ENCODE measurements at places on chromosomes 3 and 15.
A peak's percentile ranks its signal among the peaks of the same experiment; 100 is the strongest.

- no peak for DNase-seq
These were observed 32.9 kb upstream of the ACAD9 start for GRCh38 chr3:128846486-128846891.

- DNase-seq, result no peak
These were observed 237.2 kb downstream of the MBNL1 start for GRCh38 chr3:152505926-152506325.

GRCh38 chr3:55180936-55181535 is 253.2 kb upstream of the LRTM1 start:
- peak; percentile 7 for DNase-seq

GRCh38 chr3:177201700-177202397 is 4.6 kb upstream of the TBL1XR1 start:
- DNase-seq, result peak; percentile 79

GRCh38 chr15:93250950-93251349 is 161.9 kb upstream of the RGMA start:
- no peak for DNase-seq

GRCh38 chr15:83610901-83611685 is 42.8 kb upstream of the ADAMTSL3 start:
- no peak for DNase-seq

- peak; percentile 40 for DNase-seq
These were observed 753 bp downstream of the PLCH1 start for GRCh38 chr3:155744010-155744625.

GRCh38 chr3:8800016-8800415 is 30.6 kb upstream of the OXTR start:
- no peak for DNase-seq

DNA sequence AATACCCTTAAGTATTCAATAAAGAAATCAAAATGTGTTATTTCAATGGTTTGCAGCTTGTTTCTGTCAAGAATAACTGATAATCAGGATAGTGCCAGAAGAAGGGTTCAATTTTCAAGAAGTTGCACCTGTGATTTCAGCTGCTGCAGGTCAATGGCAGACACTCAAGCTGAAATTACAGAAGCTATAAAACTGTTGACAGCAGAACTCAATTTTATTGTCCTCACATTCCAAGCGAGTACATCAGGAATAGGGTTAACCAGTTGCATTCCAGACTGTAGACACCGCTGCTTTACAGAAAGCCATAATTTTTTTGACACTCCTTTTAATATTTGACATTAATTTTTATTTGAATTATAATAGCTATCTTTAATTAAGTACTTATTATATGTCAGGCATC is 364.1 kb downstream of the CGGBP1 start:
- DNase-seq, result no peak

DNA sequence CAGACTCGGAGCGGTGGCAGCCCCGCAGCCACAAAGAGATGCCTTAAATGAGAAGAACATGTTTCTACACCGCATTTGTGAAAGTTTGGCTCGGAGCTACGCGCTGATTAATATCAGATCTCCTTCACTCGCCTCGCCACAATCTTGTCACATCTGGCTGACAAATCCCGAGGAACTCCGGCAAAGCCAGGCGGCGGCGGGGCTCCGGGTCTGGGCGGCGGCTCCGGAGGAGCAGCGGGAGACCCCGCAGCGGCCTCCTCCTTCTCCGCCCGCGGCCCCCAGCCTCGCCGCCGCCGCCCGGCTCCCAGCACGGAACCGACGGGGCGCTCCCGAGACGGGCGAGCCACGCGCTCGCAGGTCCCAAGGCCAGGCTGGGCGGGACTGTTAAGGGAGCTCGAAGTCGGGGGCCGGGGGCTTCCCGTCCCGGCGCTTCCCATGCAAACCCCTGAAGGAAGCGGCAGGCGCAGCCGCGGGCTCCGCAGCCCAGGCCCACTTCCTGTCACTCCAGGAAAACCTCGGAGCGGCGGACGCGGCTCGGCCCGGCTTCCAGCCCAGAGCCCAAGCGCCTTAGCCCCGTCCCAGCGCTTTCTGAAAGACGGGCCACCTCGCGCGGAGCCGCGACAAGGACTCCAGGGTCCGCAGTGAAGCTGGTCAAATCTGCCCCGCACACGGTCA is 1.2 kb downstream of the BNC1 start:
- no peak for DNase-seq

DNA sequence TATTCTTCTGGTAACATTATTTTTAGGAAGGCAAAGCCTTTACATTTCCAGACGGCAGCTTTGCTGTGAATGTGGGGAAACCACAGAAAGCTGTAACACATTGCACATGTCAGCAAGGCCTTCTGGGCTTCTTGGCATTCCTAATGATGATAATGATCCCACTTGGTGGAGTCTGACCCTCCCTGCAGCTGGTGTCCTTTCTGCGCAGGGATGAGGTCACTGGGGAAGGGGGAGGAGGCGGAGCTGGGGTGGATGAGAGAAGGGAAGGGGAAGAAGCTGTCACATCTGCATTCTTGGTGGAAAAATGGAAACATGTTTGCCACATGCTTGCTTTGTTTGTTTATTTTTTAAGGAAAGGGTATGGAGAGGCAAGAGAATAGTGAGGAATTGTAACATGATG is 68.6 kb downstream of the FILIP1L start:
- no peak for DNase-seq

DNA sequence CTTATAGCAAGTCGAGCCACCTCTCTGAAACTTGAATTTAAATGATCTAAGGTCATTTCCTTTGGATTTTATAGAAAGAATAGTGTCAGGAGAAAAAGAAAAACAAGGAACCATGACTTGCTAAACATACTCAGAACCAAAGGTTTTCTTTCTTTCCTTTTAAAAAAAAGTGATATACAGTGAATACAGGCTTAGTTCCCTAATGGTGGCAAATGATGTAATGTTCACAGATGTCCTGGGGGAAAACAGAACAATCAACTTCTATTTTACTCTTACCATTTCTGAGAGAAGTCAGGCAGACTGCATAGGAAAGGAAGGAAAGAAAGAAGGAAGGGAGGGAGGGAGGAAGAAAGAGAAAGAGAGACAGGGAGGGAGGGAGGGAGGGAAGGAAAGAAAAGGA is 56.5 kb downstream of the ST6GAL1 start:
- DNase-seq, result no peak

- no peak for DNase-seq
These were observed 14.7 kb downstream of the THBS1 start for GRCh38 chr15:39595338-39596221.

- no peak for DNase-seq
These were observed 43.2 kb downstream of the NBEAL2 start for GRCh38 chr3:47022641-47023071.

- DNase-seq, result no peak
These were observed 5.1 kb upstream of the MTHFS start for GRCh38 chr15:79901958-79902357.

DNA sequence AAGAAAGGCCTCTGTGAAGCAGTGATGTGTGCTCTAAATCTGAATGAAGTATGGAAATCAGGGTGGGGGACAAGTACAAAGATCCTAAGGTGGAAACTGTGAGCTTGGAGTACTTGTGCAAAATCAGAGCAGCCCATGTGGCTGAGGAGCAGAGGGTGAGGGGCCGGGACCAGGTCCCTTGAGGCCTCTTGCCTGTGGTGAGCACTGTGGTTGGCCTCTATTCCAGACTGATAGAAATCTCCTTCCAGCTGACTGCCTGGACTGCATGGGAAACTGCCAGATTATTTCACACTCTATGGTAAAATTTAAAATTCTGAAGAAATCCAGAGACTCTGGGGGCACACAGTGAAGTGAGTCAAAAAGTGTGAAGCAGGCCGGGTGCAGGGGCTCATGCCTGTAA is 81.4 kb downstream of the TM4SF4 start:
- DNase-seq, result no peak

- no peak for DNase-seq
These were observed 4.0 kb downstream of the NPTN start for GRCh38 chr15:73628976-73629797.

- DNase-seq, result no peak
These were observed 35.8 kb downstream of the ISG20 start for GRCh38 chr15:88674661-88675060.

DNA sequence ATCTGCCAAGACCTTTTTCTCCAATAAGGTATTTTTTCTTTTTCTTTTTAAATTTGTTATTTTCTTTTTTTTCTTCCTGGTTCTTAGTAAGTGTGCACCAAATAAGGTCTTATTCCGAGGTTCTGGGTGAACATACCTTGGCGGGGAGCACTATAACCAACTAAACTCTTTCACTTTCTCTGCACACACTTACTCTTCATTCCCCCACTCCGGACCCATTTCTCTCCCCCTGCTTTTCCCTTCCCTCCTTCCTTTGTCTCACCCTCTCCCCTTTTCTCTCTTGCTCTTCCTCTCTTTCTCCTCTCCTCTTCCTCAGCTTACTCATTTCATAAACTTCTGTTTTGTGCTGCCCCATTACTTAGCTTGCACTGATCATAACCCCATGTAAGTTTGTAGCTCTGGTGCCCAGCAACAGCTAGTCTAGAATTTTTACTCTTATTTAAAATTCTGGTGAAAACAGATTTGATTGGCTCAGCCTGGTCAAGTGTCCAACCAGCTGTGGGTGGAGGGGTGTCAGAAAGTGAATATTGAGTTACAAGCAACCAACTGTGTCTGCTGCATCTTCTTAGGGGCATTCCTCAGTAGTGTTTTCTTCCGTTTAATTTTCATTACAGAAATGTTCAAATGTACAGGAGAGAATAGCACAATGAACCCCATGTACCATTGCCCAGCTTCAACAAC is 297.5 kb downstream of the SHQ1 start:
- no peak for DNase-seq

- DNase-seq, result peak; percentile 11
These were observed 1.2 kb upstream of the ICE2 start for GRCh38 chr15:60480149-60480548.

DNA sequence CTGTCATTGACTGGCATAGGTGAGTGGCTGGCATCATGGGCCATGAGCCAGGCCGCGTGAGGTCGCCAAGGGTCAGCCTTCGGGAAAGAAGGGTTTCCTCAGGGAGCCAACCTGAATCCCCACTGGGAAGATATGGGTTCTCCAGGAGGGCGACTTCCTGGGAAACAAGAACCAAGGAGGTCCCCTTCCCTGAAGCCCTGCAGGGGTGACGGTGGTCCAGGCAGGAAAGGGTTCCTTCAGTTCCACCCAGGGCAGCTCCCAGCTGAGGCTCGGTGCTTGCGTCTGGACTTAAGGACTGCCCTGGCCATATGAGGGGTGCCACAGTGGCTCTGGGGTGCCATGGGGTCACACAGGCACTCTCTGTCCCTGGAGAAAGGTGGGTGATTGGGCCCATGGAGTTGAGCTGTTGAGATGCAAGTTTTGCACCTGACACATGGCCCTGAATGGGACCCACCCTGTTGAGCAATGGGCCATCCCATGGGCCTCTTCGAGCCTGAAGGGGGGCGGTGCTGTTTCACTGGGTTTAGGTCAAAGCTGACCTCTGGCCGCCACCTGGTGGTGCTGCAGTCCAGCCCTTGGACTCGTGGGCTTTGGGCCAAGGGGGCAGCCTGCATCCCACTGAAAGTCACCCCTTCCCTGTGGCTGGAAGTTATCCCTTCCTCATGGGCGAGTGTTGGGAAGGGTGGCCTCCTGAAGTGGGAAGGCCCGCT is 228.1 kb downstream of the SNRPN start:
- DNase-seq, result no peak

GRCh38 chr15:90611157-90611556 is 81.4 kb downstream of the CRTC3 start:
- DNase-seq, result no peak

DNA sequence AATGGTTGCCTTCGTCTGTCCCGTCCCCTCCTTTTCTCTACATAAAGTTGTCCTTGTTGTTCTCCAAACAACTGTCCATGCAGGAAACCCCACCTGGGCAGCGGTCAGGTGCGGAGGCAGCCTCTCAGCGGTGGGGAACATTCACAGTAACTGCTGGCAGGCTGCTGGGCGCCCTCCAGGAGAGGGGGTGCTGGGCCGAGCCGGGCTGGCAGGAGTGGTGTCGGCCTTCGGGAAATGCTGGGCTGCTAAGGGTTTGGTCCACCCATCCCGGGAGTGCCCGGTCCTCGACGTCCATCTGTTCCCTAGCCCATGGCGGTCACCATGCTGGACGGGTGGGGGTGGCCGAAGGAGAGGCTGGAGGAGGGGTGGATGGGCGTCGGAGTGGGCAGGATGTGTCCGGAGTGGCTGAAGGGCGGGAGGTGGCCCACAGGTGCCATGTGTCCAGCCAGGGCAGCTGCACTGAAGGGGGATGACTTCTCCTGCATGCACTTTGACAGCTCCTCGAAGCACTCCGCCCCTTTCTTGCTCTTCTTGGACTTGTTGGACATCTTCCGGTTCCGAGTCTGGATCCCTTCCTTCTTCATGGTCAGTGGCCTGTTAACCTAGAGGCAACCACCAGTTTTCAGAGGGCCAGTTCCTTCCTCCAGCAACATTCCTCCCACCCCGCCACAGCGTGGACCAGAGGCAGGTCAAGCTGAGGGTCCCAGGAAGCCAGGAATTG is 12.1 kb downstream of the GATA2 start:
- DNase-seq, result no peak

DNA sequence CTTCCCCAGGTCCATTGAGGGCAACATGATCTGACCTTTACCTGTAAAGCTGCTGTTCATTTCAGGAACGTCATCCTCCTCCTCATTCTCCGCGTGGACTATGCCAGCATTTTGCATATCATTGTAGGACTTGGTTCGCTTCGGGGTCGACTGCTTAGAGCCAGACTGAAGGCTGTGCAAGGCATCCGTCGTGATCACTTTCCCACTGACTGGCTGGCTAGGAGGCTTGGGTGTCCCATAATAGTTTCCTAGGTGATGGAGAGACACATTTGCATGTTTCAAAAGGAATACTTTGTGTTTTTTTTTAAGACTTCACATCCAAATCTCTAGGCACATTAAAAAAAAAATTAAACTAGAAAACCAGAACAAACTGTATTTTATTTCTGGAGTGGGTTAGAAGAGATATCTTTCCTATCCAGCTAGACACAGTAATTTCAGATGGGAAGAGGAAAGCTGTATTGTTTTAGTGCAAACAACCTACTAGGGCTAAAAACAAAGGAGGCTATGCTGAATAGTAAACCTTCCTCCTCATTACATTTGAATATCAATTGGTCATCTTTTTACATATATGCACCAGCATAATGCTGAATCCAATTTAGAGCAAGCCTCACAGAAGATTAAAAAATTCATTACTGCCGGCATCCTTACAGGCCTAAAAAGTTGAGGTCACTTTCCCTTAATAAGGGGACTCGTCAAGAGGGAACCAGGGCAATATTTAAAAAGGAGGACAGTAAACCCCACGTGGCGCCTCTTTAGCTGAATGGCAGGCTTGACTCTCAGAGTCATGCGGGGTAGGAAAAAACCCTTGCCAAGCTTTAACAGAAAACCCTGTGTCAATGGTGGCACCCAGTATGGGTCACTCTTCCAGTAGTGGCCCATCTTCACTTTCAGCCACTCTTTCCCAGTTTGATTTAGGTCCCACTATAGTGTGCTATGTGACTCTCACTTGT is 559.9 kb downstream of the MAGI1 start:
- no peak for DNase-seq

DNA sequence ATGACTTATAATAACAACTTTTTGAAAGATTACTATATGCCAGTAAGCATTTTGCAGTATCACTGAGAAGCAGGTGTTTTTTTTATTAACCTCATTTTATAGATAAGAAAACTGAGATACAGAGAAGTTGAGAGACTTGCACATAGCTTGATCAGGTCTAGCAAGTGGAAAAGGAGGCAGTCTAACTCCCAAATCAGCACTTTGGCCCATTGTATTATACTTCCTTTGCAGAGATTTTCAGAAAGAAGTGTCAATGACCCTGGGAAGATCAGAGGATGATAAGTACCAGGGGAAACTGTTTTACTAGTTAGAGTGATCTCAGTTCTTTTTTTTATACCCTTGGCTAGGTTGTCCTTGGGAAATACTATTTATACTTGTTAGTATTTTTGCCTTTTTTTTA is 358.7 kb downstream of the SQOR start:
- DNase-seq, result no peak
